Urothelium cell line (cell line): ENCODE measurements at places on chromosomes 4 and X.

- no peak for DNase-seq
Observed at GRCh38 chr4:70518716-70519115, 347 bp downstream of the AMTN start.

- DNase-seq: no peak
Observed at GRCh38 chrX:13837290-13837745, 20.4 kb upstream of the GPM6B start.

DNA sequence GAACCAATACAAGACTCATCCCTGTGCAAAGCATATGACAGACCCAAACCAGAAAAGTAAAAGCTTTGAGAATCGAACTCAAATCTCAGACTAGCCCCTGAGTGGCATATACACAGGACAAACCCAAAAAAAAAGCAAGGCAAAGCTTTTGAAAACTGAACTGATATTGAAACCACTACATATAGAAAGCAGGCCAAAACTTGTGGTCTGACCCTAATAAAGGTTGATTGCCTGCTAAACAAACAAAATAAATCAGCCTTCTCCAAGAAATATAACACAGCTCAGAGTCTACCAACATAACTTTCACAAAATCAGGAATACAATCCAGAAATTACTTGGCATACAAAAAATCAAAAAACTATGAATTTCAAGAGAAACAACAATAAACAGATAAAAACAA is 40.3 kb downstream of the LRBA start:
- DNase-seq: no peak

DNA sequence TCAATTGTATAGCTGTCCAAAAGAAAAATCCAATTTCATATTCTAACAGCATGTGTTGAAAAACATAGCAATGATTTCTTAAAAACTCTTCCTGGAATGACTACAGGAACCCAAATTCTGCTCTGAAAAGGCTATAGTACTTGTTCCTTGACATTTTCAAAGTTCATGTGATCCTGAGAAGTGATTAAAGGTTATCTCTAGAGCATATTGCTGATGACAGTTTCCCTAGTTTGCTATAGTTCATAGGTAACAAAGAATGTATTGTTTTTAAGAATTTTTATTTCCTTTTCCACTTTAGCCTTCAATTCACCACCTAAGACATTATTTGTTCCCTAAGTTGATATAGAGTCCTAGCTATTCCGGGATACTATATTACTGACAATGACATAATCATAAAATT is 1614.6 kb downstream of the PCDH7 start:
- no peak for DNase-seq

GRCh38 chrX:139801397-139801813 is 93.4 kb upstream of the MCF2 start:
- no peak for DNase-seq

GRCh38 chr4:110032603-110033002 is 119.9 kb downstream of the EGF start:
- DNase-seq: no peak

DNA sequence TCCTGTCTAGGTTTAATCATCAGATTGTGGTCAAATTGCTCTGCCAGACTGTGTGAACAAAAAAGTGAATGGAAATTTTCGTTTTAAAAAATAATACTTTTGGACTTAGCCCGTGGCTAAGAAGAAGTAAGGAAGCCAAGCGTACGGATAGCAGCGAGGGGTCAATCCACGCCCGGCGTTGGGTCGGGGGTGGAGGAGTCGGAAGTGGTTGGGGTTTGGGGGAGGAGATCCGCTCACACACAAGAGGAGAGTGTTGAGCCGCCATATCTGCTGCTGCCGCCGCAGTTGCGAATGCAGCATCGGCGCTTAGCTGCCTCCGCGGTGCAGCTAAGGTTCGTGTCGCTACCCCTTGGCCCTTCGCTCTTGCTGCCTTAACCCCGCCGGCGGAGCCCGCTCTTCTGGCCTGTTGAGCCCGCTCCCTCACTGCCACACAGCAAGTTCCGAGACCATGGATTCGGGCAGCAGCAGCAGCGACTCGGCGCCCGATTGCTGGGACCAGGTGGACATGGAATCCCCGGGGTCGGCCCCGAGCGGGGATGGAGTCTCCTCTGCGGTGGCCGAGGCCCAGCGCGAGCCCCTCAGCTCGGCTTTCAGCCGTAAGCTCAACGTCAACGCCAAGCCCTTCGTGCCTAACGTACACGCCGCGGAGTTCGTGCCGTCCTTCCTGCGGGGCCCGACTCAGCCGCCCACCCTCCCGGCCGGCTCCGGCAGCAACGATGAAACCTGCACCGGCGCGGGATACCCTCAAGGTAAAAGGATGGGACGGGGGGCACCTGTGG is at the start of gene GSPT2:
Gene GSPT2 (plus strand): TSS at position 264 of the 779 bp plus-strand sequence. CDS start 185 bp downstream, at position 449.
- DNase-seq: peak; percentile 79

DNA sequence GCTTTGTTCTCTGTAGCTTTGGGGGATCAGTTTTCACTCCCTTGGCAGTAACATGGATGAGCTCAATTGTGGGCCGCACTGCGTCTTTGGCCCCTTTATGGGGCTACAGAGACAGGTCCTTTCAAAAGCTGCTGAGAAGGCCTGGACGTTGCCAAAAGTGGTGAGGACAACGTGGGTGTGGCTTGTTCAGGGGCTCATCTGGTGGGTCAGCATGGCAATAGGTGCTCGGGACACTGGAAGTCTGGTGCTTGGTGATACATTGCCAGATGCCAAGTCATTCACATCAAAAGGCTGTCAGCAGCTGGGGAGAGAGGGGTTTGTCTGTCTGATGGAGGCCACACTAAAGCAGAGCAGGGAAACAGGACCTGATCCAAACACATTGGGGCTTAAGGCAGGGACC is 149.8 kb upstream of the EOLA2 start:
- DNase-seq: no peak
